BJ (cell line): ENCODE measurements at places on chromosomes 3 and 15.

DNA sequence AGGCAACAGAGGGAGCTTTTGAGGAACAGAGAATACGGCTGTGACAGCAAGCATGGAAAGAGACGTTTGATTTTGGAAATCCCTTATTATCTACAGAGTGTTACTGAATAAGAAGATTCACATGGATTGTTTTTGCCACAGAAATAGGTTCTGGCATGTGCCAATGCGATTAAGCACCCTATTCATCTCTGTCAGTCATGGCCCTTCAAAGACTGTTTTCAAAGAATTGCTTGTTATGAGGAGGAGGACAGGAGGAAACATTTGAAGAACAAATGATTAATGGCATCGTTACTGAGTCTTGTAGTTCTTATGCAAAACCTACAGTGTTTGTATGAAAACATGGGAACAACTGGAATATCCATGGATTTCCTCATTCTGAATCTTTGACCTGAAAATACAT lies 86.2 kb downstream of the EPHA6 start:
- no peak for DNase-seq

GRCh38 chr15:73069109-73069508 lies 16.8 kb downstream of the NEO1 start:
- no peak for DNase-seq

DNA sequence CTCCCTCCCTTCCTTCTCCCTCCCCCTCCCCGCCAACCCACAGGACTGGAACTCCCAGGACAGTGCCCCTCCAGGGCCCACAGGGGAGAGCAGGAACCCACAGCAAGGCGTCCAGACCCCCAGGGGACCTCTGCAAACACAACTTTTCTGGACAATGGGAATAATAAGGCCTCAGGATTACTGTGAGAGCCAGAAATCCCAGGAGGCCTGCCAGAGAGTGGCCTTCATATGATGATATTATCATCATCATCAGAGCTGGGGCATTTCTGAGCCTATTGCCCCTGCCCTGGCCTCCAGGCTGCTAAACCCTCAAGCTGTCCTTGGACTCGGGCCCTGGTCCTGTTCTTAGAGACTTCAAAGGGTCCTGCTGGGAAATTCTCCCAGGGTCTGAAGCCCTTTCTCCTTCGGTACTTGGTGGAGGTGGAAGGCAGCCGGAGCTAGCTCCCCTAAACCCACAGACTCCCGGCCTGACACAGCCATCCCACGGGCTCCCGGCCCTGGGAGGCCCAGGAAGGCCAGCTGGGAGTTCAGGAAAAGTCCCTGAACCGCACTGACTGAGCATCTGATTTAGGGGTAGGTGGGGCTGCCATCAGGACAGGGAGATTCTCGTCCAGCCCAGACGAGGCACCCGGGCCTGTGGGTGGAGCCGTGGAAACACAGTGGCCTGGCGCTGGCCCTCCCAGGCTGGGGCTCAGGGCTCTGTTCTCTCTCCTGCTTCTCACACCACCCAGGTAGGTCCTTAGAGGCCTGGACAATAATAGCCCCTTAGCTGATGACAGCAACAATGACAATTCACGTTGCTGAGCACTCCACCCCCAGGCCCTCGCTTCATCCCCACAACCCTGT lies 4.9 kb downstream of the CALML4 start:
- DNase-seq, result no peak

DNA sequence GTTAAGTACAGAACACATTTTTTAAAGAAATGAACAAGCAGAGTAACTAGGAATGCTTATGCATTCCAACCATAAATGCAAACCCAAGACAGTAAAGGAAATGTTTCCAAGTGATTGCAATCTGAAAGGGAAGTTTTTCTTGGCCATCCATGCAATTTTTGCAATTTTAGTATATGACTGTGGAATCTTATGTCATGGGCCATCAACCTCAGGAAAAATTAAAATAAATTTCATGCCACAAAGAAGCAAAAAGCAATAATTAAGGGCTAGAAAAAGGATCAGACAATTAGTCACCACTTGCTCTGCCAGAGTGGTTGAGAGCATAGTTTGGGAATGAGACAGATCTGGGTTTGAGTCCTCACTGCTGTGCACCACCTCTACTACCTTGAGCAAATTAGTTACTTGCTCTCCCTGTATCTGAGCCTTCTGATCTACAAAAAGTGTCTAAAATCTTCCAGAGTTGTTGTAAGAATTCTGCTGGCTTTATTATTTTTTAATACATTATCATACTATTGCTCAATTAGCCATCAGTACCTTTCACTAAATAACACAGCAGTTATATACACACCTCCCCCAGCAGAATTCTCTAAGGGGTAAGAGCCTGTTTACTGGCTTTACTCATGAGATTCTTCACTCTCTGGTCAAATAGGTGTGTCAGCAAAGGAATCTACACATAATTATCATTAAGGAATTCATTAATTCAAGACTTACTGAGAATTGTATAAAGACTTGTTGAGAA lies 49.7 kb upstream of the FBN1 start:
- DNase-seq, result peak; percentile 95

- DNase-seq, result peak; percentile 89
Measured at GRCh38 chr15:65409036-65409631, 13.6 kb downstream of the IGDCC4 start.

- DNase-seq, result no peak
Measured at GRCh38 chr3:34504775-34505174, 706.3 kb downstream of the PDCD6IP start.

DNA sequence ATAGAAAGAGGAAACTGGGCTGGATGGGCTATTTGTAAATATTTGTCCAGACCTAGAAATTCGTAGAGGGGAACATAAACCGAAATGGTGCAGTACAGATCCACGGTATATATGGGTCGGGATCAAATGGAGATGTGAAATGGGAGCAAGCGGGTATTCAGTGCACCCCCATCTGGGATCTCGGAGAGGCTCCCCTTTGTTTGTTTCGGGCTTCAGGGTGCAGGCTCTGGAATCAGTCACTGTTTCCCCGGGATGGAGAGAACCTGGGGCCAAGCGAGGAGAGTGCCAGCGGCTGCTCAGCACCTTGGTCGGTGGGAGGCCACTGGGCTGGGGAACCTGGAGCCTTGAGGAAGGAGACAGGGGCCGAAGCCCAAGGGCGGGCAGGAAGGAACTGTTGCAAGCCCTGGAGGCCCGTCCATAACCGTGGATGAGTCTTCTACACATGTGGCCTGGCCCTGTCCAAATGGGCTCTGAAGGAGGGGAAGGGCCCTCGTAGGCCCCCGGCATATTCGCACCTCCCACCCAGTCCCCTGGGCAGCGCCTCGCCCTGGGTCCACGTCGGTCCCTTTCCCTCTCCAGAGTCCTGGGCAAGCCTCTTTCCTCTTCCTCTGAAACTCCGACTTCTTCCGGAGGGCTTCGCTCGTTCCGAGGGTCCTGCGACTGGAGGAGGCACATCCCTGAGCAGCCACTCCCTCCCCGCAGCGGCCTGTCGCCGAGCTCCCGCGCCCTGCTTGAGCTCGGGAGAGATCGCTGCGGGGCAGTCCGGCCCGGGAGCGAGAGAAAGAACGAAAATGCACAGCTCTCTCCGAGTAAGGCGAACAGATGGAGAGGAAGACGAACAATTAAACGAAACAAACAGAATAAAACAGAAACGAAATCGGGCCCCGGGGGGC lies 3.0 kb downstream of the ISL2 start:
- no peak for DNase-seq

GRCh38 chr15:70199540-70200410 lies 102.1 kb upstream of the TLE3 start:
- DNase-seq, result no peak

- no peak for DNase-seq
Measured at GRCh38 chr3:151612115-151612514, 121.6 kb upstream of the AADACL2 start.

DNA sequence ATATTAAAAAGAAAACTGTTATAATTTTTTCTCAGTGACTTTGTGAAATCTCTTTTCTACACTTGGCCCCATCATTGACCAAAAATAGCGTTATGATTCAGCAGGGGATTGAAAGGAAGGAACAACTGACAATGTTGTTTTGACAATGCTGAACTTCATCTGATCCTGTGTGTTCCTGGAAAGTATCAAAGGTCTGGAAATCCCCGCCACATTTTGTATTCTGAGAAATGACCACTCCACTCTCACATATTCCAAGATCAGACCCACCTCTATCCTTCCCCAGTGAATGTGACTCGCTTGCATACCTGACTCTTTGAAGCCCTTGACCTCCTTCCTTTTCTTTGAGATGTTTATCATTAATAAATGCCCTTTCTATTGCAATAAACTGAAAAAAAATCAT lies 9.7 kb upstream of the RIOX2 start:
- no peak for DNase-seq

DNA sequence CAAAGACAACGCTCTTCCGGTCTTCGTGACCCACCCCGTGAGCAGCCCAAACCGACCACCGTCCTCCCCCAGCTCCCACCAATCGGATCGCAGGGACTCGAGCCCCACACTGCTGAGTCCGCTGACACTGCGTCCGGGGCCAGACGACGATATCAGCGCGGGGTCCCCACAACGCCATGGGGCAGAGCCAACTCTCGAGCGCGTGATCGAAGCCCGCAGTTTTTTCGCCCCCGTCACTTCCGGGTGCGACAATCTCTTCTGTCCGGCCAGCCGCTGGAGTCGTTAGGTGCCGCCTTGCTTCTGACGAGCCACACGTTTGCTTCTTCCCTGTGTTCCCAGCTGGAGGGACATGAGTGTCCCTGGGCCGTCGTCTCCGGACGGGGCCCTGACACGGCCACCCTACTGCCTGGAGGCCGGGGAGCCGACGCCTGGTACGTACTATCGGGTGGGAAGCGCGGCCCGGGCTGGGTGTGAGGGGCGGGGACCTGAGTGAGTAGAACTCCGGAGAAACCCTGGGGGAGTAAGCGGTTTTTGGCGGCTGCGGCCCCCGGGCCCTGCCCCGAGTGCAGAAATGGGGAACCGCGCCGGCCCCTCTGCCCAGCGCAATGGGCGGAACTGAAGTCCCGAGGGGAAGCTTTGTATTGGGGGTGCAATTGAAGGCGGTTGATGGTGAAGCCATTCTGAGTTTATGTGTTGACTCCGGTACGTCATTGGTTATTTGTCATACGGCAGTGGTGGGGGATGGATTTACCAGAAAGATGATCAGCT lies at the start of gene BLOC1S6:
Gene BLOC1S6, plus strand, starts transcription at position 285 of the 768 bp plus-strand sequence. Its CDS starts 65 bp downstream, at position 350.
- DNase-seq, result peak; percentile 44

DNA sequence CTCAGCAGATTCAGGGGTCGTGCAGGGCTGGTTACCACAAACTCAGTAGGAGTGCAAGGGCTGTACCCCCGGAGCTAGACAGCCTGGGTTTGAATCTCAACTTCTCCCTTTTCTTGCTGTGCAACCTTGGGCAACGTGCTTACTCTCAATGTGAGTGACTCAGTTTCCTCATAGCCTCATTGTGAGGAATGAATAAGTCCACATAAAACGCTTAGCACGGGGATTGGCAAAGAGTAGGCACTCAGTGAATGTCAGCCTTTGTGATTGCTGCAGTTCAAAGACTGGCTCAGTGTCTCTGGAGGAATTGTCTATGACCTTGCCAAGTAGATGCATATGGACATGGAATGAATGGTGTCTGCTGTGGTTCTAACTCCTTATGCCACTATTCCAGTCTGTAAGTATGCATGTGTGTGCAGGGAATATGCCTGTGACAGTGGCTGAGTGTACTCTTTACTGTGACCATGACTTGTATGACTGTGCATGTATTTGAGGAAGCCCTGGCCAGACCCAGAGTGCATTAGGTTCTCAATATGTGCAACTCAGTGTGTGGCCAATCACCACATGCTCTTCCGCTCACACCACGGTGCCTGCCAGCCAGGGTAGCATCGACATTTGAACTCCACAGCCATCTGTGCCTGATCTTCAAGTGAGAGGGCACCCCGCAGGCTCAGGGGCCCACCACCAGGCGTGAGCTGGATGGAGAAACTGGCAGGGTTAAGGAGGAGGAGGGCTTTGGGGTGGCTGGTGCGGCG lies 900 bp upstream of the HYAL3 start:
- DNase-seq, result no peak

DNA sequence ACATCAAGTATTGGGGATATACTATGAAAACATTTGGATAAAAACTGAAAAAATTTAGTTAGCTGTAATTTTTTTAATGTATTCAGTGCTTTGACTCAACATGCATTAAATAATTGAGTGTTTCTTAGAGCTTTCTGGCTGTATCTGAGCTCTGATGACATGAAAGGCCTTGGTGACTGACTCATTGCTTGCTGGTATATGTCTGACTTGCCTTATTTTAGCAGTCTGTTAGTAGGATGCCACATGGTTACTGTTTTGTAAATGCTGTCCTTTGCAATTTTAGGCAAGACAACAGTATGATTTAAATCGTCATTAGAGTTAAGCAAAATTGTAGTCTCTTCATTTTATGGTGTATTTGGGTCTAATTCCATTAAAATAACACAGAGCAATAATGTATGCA lies 199.2 kb downstream of the GHSR start:
- no peak for DNase-seq

DNA sequence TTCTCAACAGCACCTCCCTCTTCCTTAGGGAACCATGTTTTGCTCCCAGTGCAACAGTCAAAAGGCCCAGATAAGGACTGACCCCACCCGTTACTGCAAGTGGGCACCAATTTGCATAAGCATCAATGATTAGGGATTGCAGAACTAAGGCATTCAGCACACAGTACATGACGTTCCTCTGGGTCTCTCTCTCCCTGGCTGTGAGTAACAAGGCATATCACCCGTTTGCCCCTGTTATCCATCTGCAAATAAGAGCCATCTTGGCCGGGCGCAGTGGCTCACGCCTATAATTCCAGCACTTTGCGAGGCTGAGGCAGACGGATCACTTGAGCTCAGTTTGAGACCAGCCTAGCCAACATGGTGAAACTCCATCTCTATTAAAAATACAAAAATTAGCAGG lies 18.8 kb downstream of the MAGI1 start:
- DNase-seq, result no peak

GRCh38 chr15:88797663-88798339 lies 5.4 kb upstream of the ACAN start:
- DNase-seq, result no peak

DNA sequence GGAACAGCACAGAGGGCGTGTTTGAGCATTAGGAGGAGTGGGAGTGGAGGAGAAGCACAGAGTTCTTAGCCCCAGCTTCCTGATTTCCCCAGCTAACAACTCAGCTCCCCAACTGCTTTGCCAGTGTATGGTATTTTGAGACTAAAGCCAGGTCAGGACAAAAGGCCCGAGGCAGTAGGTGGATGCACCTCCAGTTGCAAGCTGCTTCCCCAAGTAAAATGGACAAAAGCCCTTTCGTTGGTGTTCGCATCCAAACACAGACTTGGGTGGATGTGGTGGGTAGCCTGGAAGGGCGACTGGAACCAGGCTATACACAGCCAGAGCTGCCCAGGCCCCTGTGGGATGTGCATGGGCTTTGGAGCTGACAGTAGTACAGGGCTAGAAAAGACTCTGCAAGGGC lies 12.3 kb upstream of the EHD4 start:
- no peak for DNase-seq

- DNase-seq, result no peak
Measured at GRCh38 chr3:12871404-12871983, 30.1 kb upstream of the RPL32 start.

- DNase-seq, result no peak
Measured at GRCh38 chr15:60479361-60480110, 594 bp upstream of the ICE2 start.
